ENCODE measurements at places on chromosomes 3 and 15.

DNA sequence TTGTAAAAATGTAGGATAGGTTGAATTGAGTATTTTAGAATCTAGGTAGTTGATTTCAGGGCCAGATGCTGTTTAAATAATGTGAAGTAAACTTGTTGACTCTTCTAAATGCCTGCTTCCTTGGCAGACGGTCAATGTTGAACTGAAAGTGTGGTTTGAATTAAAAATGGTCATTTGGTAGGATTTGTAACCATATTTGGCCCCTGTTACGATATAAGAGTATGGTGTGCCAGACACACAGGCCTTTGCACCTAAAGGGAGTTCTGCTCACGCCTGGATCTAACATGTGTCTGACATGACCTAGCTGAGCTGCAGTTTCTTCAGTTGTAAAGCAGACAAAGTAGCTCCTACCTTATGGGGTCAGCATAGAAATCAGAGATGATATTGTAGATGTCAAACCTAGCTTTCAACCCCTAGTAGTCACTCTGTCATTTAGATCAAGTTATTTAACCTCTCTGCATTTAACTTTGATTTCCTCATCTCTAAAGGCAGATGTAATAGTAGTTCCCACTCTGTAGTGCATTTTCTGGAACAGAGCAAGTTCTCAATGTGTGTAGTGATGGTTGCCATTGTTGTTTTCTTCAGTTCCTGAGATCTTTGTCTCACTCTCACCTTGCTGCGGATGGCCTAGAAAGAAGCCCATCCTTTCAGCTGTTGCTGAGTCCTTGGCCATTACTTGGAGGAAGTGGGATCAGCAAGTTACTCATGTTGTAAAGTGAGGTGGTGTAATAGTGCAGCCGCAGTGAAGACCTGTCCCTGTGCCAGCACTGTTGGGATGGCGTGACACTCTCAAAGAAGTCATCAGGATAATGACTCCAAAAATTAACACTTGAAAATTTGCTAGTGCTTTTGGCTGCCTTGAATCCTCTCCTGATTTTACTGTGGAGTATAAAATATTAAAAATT, 90.2 kb downstream of the GHSR start:
- no peak for DNase-seq

GRCh38 chr15:73752806-73753193, 351 bp downstream of the INSYN1 start:
- DNase-seq: no peak

DNA sequence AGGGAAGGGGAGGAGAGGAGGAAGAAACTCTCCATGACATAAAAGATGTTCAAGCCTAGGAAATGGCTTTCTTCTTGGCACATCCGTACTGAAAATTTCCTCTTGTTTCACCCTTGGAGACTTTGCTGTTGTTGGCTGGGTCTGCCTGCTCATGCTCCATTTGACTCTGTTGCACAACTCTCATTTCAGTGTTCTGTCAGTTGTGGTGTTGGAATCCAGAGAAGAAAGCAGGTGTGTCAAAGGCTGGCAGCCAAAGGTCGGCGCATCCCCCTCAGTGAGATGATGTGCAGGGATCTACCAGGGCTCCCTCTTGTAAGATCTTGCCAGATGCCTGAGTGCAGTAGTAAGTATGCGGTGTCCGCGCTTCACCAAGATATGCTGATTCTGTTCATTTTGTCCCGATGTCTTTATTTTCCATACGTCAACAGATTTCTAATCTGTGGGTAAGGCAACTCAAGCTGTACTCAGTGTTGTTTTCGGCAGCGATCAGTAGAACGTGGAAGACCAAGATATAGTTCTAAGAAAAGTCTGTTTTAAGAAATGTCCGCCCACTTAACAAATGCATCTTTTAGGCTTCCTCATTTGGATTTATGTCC, 265.2 kb upstream of the GOLGA6L4 start:
- no peak for DNase-seq

GRCh38 chr3:128706086-128706615, 19.8 kb upstream of the RAB7A start:
- no peak for DNase-seq

GRCh38 chr3:135916310-135916709, 49.2 kb upstream of the PPP2R3A start:
- DNase-seq: no peak

DNA sequence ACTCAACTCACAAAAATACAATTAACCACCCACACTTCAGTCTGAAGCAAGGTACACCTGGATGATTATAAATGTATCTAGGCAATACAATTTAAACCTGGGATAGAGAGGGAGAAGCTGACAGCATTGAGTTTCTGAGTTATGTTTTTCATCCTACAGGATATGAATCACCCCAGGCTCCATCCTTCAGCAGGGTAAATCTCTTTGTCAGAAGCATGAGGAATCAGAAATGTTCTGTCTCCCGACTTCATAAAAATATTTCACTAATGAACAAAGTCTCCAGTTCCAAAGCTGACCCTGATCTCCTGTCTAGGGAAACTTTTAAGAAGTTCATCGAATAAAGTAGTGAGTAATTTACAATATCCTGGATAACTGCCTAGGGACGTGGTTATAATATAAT, 25.5 kb upstream of the FRMD4B start:
- no peak for DNase-seq

- no peak for DNase-seq
Observed at GRCh38 chr3:141686466-141687291, 51.4 kb upstream of the RNF7 start.

DNA sequence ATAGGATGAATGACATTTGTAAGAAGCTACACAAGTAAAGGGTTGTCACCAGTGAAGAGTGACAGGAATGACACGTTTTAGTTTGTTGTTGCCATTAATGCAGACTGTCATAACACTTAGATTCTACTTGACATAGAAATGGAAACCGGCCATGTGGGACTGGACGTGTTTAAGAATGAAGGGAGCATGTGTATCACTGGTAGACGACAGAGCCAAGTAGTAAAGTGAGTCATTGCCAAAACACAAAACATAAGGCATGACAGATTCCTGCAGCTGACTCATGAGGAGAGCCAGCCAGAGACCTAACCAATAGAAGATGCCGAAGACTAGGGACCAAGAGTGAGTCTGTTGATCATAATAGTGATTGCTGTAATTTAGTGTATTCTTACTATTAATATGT, 106.2 kb upstream of the PLAAT1 start:
- no peak for DNase-seq

- no peak for DNase-seq
Observed at GRCh38 chr15:77228828-77229227, 157.9 kb upstream of the TSPAN3 start.

- no peak for DNase-seq
Observed at GRCh38 chr3:22526266-22526837, 676.8 kb upstream of the UBE2E2 start.

DNA sequence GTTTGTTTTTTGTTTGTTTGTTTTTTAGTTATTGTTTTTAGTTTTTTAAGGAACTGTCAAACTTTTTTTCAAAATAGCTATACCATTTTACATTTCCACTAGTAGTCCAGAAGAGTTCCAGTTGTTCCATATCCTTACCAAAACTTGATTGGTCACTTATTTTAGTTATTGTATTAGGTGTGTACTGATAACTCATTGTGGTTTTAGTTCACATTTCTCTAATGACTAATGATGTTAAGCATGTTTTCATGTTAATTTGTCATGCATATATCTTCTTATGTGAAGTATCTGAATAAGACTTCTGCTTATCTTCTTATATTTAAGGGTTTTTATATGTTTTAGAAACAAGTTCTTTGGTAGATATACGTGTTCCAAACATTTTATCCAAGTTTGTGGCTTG, 89.5 kb downstream of the CD200R1L start:
- no peak for DNase-seq

GRCh38 chr3:184678317-184679055, 33.4 kb downstream of the MAGEF1 start:
- no peak for DNase-seq
